Activated CD4-positive, alpha-beta T cell treated with anti-CD3 and anti-CD28 coated beads, Interleukin-2, amount 50 U/mL, for 24 hours (primary cell): ENCODE measurements at places on chromosomes 12 and 14.
A peak's percentile ranks its signal among the peaks of the same experiment; 100 is the strongest.

DNA sequence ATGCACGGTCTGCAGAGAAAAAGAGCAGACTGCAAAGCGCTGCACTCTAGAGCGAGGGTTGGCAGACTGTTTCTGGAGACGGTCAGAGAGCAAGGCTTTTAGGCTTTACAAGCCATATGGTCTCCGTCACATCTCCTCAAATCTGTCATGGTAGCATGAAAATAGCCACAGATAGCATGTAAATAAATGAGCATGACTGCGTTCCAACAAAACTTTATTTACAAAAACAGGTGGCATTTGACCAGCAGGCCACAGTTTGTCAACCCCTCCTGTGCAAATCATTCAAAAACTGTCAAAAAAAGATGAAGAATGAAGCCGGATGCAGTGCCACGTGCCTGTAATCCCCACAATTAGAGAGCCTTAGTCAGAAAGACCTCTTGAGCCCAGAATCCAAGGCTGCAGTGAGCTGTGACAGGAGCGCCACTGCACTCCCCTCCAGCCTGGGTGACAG is 18.9 kb downstream of the SYNE3 start:
- no peak for DNase-seq

DNA sequence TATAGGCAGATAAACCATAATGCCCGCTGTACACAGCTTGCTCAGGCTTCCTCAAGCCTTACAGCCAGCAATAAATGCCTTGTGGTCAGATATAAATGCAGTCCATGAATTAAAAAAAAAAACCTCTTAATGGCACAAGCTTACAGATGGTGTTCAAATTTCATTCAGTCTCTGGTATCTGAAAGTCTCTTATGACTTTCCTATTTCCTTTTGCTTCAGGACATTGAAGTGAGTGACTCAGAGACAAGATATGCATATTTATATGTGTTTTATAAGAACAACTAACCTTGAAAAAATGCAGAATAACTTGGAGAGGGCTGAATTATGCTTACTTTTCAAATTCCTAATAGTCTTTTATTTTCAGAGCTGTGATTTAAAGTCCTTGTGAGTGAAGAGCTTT is 426.9 kb upstream of the MIS18BP1 start:
- no peak for DNase-seq

GRCh38 chr12:101727098-101727497 is 12.2 kb downstream of the SYCP3 start:
- no peak for DNase-seq

GRCh38 chr14:72722201-72722785 is 171.6 kb downstream of the DPF3 start:
- no peak for DNase-seq

- DNase-seq, result no peak
Observed at GRCh38 chr14:82872494-82872893, 1338.8 kb upstream of the SEL1L start.

- DNase-seq, result no peak
Observed at GRCh38 chr12:22525426-22525825, 18.9 kb downstream of the C2CD5 start.

DNA sequence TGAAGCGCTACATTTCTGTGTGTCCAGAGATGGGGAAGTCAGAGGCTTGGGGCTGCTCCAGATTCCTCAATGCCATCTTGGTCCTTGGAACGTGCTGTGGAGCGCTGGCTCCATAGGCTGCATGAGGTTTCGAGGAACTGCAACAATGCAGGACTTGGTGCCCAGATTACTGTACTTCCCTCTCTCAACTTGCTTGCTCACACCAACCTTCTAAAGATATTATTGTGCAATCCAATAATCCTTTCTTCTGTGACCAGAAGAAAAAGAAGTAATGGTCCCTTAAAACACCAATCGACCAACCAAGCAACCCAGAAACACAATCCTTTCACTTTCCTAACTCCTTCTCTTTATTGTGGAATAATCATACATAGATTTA is 3.7 kb downstream of the PRICKLE1 start:
- DNase-seq, result no peak

DNA sequence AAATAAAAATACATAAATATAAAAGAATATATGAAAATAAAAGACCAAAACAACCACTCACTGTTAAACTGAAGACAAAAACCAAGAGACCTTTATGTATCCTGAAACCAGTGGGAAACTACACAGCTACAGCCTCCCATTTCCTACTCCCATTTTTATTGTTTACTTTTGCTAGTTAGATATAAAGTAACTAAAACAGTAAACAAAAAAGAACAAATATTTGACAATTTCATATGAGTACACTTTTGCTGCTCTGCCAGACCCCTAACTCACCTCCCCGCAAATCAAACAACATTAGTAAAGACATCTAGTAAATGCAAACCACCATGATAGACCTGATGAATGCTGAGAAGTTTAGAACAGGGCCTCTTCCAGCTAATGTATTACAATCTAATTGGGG is 97.1 kb downstream of the BCL2L14 start:
- no peak for DNase-seq

DNA sequence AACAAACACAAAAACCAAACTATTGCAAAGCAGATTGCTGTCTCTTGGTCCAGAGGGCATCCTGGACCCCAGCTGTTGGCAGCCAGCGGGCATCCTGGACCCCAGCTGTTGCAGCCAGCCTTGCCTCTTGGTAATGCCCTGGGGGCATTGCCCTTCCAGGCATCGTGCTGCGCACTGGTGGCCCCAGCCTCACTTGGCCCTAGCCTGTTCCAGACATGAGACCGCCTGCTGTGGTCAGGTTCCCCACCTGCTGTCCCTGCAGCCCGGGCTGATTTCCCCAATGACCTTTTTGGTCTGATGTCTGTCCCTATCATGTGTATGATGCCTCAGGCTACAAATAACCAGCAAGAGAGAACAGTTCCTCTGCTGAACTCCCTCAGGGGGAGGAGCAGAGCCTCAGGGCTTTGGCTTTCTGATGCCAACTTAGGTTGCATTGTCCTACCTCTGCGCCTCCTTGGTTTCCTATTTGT is 20.8 kb downstream of the MLXIP start:
- no peak for DNase-seq

DNA sequence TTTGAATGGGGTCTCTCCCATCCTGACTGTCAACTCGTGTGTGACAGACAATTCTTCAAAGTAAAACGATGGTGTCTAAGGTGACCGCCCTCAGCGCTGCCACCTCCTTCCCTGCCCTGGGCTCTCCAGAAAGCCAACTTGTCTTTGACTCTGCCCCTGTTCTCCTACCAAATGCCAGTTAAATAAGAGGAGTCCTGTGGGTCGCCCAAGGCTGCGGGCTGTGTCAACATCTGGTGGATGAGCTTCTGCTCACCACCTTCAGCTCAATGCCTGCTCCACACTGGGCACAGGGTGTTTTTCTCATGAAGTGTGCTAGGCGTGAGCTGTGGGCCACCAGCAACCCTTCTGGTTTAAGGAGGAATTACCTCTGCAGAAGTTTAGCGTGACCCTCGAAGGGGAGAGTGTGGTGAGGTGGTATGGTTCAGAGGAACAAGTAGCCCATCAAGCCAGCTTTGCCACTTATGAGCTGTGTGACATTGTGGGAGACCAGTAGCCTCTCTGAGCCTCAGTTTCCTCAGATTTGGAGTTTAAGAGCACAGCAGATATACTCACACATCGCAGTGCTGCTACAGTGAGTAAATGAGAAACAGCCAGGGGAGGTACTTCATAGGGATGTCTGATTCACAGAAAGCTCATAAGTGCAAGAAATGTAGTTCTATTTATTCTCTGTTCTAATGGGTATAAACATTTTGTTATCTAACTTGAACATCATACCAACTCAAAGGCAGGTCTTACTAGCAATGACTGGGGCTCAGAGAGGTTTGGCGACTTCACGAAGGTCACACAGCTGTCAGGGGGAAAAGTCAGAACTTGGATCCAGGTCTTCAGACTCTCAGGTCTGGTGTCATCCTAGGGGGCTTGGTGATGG is 12.1 kb downstream of the SERPINA1 start:
- no peak for DNase-seq

- no peak for DNase-seq
Observed at GRCh38 chr14:104685216-104685997, 4.0 kb upstream of the INF2 start.

GRCh38 chr12:40034712-40035111 is 71.2 kb downstream of the SLC2A13 start:
- DNase-seq, result no peak

- DNase-seq, result no peak
Observed at GRCh38 chr12:19404242-19404880, 34.9 kb upstream of the AEBP2 start.

DNA sequence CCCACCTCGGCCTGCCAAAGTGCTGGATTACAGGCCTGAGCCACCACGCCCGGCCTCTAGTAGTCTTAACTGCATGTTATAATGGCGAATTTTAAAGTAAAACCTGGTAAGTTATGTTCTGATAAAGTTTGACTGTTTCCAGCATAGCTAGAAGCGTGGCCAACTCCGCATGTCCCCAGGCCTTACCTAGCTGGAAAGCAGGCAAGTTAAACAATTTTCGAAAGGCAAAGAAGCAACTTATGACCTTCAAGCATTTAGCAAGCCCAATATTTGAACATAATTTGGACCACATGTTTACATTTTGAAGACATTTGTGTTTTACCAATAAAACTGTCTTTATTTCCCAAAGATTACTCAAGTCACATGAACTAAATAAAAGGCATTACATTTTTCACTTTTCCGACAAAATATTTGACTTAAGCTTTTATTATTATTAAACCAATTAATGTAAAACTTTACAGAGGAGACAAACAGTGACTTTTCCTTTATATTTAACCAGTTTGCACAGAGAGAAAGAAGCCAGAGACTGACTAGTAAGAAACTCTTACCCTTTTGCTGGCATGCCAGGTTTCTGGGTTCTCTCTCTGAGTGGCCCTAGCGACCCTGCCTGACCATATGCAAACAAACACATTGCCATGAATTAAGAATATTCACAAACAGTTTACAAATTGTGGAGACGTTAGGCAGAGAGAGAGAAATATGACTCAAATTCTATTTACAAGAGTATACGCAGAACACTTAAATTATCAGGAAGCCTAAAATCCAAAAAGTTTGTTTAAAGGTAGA is 106.3 kb downstream of the RIN3 start:
- no peak for DNase-seq

- no peak for DNase-seq
Observed at GRCh38 chr12:11688379-11688778, 38.9 kb downstream of the ETV6 start.

DNA sequence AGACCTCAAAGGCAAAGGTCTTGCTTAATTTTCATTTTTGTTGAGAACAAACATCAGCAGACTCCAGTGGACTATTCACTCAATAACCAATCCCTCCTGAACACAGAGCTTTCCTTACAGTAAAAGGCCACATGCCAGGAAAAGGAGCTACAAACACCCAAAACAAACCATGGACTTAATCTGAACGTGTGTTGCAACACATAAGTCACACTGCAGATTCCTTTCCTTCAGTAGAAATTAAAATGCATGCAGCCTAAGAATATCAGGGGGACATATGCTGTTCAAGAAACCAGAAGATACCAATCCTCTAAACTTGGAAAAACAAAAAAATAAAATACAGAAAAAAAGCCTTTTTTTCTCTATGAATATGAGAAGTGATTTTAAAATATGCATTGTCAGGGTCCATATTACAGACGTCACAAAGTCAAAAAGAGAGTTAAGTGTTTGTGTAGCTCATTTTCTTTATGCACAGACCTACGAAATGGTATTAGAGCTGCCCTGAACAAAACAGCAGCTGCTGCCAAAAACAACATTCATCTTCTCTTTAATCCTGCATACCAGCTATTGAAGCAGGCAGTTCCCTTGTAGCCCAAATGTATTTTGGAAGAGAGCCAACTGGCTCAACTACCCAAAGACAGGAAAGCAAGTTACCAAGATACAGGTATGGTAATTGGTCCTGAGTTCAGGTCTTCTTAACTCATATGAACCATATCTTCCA is 26.2 kb downstream of the KITLG start:
- DNase-seq, result no peak

- no peak for DNase-seq
Observed at GRCh38 chr12:69896653-69897381, 71.8 kb downstream of the MYRFL start.

- no peak for DNase-seq
Observed at GRCh38 chr14:33986804-33987203, 35.9 kb upstream of the EGLN3 start.

GRCh38 chr14:49960453-49960852 is 67.6 kb downstream of the ARF6 start:
- DNase-seq, result no peak

- DNase-seq, result peak; percentile 97
Observed at GRCh38 chr12:31325877-31326631, at the start of gene SINHCAF. Gene SINHCAF, minus strand, starts transcription at chr12:31326150. Its CDS starts 27,946 bp downstream, at chr12:31298204.

- DNase-seq, result no peak
Observed at GRCh38 chr14:77485901-77486678, 12.5 kb downstream of the ISM2 start.

DNA sequence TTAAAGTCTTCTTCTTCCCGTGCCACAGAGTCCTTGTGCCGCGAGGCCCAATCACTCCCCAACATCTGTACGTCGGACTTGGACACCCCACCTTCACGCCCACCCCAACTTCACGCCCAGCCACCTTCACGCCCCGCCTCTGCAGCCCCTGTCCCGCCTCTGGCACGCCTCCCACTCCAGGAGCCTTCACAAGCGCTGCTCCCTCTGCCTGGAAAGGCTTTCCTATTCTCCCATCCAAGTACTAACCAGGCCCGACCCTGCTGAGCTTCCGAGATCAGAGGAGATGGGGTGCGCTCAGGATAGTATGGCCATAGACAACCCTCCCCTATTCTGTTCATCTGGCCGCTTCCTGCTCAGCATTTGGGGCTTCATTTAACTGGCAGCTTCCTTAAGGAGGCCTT is 17.3 kb upstream of the EIF5 start:
- no peak for DNase-seq
